ENCODE measurements at places on chromosomes 1 and 21.

- DNase-seq: no peak
These were observed 7.4 kb downstream of the WNT3A start for GRCh38 chr1:228013935-228014930.

DNA sequence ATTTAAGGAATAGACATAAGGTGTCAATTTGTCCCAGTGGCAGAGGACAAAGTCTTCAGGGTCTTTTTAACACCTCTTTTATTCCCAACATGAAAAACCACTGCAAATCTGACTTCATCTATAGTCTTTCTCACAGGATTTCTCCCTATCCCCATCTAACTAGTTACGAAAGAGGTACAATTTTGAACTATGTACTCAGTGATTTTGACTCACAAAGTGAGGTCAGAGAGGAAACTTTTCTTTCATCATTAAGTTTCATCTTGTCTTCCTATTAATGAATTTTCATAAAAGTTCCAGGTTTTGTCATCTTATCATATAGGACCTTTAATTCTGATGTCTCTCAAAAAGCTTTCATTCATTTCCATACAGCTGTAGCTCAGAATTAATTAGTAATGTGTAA is 63.3 kb downstream of the ASH1L start:
- no peak for DNase-seq

DNA sequence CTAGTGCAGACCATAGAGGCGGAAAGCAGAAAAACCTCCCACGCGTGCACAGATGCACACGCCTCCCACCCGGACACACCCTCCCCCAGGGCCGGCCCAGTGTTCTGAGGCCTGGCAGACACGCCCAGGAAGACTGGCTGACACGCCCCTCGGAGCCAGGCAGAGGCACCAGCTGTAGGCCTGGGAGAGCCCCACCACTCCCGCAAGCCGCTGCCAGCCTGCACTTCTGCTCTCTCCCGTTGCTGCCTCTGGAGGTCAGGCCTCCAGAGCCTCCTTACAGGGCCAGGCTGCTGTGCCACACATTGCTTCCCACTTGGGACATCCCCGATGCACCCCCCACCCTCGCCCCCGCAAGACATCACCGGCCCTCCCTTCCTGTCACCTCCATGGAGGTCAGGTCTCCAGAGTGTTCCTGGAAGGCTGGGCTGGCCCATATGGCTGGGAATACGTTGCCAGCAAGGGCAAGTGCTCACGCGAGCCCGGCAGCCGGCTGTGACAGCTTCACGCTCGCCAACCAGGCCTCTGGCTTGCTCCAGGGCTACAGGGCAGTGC is 40.4 kb downstream of the CASZ1 start:
- DNase-seq: no peak

DNA sequence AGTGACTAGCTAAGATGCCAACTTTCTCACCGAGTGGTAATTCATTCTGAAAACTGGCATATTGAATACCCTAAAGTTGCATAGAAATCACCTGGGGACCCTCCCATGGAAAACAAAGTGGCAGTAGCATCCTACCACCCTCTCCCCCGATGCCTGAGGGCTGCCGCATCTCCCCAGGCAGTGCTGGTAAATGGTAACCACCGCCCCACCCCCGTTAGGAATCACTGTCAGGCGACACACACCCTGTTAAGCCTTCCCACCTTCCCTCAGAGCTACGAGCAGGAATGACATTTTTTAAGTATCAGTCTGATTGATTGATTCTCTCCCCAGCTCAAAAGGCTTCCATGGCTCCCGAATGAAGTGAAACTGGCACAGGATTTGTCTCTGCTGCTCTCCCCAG is 28.3 kb downstream of the TMPRSS2 start:
- DNase-seq: no peak

DNA sequence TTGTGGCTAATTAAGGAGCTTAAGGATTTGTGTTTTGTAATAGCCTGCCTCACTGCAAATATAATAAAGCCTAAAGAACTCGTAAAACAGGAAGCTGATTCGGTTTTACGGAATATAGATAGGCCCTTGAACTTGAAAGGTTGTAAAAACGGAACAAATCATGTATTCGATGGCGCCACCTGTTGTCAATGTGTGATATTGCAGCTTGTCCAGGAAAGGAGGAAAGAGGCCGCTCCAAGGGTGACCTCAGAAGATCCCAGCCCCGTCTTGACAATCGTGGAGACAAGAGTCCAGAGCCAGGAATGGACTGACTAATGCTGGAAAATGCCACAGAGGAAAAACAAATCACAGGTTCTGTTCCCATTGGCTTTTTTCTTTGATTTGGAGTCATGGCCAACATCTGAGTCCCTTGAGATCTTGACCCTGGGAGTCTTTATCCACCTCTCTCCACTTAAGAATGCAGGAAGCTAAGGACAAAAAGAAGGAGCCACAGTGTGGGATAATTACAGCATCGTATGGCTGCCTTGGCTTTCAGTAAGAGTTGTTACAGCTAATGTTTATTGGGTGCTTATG is 7.0 kb upstream of the IGSF21 start:
- DNase-seq: peak; percentile 10

DNA sequence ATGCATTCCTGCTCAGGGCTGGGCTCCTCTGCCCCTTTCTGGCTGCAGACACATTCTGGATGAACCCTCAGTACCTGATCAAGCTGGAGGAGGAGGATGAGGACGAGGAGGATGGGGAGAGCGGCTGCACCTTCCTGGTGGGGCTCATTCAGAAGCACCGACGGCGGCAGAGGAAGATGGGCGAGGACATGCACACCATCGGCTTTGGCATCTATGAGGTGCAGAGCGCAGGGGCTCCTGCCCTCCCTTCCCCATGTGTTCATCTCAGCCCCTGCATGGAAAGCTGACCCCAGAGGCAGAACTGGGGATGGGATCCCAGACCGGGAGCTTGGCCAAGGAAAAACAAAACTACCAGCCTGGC is 43.1 kb downstream of the CAPN2 start:
- no peak for DNase-seq

DNA sequence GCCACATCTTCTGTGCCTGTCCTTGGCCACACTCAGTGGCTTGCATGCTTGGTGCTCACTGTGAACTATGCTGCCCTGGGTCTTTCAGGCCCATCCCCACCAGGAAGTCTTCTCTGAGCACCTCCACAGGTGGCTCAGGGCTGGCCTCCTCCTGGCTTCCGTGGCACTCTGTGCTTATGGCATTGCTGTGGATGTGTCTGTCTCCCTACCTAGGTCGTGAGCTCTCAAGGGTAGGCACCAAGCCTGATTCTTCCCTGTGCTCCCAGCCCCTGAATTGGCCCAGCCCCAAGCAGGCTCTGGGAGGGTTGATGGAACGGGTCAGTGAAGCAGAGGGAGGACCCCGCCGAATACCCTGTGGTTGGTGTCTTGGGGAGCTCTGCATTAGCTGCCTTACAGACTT is 197.7 kb upstream of the EDN2 start:
- DNase-seq: no peak

DNA sequence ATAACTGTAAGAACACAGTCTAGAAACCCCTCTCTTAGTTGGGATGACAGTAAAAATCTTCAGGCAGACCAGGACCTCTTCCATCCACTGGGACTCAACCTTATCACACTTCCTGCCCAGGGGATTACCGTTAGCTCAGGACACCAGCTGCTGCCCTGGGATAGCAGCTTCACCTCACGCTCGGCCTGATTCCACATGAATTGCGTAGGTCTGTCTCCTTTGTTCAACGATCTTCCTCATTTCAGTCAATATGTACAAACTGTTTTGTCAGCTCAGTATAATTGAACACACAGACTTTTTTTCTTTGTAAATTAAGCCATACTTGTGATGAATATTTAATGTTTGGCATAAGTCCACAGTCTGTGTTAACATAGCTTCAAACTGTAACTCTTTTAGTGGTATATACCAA is 290.4 kb downstream of the GRIK1 start:
- DNase-seq: no peak

DNA sequence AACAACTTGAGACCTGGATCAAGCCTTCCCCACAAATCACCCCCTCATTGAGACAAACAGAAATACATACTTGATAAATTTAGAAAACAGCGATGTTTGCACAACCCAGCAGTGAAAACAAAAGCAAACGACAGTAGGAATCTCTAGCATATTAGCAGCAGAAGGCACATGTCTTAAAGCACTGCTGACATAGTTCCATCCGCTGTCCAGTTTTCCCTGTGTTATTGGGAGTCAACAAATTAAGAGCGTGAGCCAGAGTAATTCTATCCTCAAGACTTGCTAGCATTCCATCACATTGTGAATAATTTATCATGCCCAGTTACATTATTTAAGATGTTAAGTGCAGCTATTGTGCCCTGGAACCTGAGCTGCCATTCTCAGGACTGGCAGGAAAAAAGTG is 55.3 kb downstream of the IGSF5 start:
- DNase-seq: no peak

GRCh38 chr1:1089731-1090423 is 15.8 kb upstream of the RNF223 start:
- no peak for DNase-seq

DNA sequence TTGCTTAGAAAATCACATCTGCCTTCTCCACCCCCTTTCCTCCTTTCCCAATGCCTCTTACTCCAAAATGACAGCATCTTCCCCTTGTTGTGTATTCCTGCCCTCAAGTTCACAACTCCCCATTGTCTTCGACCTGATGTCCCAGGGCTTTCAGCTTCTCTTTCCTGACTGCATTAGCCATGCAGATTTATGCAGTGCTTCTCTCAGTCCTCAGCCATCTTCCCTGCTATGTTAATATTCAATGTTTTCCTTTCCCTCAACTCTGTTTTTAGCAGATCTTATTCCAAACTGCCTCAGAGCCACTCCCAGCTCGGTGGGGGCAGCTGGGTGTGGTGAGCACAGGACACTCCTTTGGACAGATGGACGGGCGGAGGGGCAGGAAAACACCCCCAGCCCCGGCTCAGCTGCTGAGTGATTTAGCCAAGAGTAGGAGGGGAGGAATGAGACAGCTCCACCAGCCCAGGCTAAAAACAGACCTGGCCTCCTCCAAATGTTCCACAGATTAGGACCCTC is 71.0 kb downstream of the CD2 start:
- no peak for DNase-seq

DNA sequence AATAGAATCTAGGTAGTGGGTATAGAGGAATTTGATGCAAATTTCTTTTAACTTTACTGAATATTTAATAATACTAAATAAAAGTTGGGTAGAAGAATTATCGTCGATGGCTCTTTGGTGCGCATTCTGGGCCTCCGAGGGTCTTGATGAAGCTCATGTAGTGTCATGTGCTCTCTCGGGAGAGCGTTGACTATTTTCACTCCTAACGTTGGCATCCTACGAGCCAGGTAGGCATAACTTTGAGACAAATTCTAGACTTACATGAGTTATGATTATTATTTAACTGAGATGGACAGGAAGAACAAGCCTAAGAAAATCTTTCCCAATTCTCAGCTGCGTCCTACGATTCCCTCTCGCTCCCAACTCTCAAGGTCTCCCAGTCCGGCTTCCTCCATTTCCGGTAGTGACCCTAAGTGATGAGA is 550 bp upstream of the PCAT6 start:
- no peak for DNase-seq

GRCh38 chr1:68132426-68133130 is 82.2 kb upstream of the DIRAS3 start:
- DNase-seq: no peak

DNA sequence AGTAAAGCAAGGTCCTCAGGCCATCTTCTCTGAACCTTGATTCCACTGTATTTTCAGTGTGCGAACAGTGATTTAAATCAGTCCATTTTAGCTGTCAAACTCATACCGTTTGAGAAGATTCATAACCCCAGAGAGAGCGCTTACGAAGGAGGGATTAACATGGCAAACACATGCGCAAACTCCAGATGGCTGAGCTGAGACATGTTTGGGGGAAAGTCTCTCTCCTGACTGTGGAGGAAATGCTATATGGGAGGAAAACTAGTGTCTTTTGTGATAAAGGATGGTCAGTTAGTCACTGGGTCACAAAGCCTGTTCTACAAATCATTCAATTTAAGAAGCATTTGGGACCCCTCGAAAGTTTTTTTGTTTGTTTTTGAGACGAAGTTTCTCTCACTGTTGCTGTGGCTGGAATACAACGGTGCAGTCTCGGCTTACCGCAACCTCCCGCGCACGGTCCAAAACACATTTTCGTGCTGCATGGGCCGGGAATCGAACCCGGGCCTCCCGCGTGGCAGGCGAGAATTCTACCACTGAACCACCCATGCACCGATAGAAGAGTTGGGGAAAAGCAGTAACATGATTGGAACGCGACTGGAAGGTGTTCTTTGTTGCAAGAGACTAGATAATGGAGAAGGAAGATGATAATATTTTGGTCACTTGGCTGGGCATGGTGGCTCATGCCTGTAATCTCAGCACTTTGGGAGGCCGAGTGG is 58.4 kb upstream of the CXADR start:
- DNase-seq: peak; percentile 93

GRCh38 chr1:222530852-222531251 is 17.1 kb downstream of the HHIPL2 start:
- DNase-seq: no peak

- DNase-seq: no peak
These were observed 16.5 kb upstream of the MPZL1 start for GRCh38 chr1:167705250-167705649.

DNA sequence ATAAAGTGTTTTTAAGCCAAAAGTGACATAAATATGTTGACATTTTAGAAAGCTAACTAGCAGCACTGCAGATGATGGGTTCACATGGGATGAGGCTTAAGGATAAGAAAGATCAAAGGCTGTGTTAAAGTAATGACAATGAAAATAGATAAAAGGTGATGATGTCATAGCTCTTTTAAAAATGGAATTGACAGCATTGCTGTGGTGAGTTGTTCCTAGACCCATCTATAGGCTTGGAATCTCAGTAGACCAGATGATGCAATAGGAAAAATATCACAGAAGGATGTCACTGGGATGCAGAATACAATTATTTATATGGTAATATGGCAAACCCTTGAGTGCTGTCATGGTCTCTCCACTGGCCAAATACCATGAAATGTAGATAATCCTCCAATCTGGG is 286.0 kb downstream of the PLA2G4A start:
- no peak for DNase-seq

- DNase-seq: no peak
These were observed 96.0 kb downstream of the PGBD5 start for GRCh38 chr1:230330157-230330556.

GRCh38 chr1:36084497-36085115 is 712 bp downstream of the TEKT2 start:
- no peak for DNase-seq

DNA sequence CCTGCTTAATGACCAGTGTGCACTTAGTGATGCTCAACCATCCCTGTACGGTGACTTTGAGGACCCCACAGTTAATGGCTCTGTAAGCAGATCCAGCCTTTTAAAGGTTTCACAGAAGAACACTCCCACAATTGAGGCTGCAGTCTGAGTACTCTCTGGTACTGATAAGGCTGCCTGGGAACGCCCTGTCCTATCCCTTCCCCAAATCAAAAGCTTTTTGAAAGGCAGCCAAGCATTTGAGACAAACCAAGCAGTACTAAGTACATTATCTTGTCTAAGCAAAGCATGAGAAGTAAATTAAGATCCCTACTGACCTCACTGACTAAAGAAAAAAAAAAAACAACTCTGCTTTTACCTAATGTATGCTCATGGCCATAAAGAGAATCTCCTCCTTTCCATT is 60.7 kb downstream of the SH3GLB1 start:
- DNase-seq: no peak

All from skeletal muscle cell (primary cell).